ENCODE measurements at places on chromosomes 12 and 14.

DNA sequence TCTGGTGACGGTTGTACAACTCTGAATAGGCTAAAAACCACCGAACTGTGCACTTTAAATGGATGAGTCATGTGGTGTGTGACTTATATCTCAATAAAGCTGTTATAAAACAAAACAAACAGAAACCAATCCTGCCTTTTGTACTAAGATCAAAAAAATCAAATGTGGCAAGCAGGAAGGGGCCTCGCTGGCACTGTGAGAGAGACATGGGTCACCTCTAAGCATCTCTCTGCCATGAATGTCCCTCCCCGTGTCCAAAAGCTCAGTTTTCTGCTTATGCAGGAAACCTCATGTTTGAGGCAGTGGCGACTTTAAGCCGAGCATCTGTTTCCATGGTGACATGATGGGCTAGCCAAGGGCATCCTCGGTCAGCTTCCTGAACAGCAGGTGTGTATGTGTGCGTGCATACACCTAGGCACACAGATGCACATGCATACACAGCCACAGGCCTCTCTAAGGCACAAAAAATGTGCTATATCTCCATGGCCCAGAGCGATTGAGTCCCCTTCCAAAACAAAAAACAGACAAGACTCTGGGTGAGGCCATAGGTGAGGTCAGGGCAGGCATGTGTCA lies 44.4 kb downstream of the ARL6IP4 start:
- DNase-seq = no peak

DNA sequence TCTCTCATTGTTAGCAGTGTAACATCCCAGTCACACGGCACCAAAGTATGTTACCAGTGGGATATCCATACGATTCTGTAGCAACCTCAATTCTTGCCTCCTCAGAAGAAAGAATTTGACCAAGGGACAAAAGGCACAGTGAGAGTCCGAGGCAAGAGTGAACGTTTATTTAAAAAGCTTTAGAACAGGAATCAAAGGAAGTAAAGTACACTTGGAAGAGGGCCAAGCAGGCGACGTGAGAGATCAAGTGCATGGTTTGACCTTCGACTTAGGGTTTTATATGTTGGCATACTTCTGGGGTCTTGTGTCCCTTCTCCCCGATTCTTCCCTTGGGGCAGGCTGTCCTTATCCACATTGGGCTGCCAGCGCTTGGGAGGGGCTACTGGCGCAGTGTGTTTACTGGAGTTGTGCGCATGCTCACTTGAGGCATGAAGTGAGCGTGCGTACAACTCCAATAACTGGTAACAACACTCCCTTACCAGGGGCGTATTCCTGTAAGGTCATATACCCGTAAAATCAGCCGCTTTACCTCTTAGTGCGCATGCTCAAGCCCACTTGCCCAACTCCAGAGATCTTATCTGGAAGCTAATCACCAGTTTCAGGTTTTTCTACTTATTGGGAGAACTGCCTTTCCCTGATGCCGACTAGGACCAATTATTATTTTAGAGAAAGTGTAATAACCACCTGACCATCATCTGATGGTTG lies 71.7 kb downstream of the FAR2 start:
- DNase-seq = no peak

DNA sequence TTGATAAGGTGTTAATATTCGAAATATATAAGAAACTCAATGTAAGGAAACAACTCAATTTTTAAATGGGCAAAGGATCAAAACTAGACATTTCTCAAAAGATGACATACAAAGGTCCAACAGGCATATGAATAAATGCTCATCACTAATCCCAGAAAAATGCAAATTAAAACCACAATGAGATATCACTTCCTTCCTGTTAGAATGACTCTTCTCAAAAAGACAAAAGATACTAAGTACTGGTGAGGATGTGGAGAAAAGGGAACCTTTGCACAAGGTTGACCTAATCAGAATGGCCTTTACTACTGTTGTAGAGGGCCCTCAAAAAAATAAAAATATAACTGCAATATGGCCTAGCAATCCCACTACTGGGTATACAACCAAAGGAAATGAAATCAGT lies 383.4 kb downstream of the KCNH5 start:
- no peak for DNase-seq

DNA sequence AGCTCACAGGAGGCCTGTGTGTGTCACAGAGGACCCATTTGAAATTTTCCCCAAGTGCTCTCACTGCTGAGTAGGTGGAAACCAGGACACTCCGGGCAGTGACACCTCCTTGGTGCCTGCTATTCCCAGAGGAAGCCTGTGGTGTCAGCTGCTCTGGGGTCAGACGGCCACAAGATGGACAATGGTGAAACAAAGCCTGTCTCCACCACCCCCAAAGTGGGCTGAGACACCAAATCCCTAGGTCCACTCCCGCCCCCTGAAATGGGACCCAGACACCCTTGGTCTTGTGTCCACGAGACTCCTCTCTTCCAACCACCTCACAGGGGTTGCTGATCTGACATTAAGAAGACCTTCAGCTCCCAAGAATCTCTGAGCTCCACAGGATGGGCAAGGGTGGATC lies 7.0 kb downstream of the KCNH3 start:
- DNase-seq = no peak

- no peak for DNase-seq
These were observed 3.9 kb upstream of the PPP1R1A start for GRCh38 chr12:54592316-54592715.

DNA sequence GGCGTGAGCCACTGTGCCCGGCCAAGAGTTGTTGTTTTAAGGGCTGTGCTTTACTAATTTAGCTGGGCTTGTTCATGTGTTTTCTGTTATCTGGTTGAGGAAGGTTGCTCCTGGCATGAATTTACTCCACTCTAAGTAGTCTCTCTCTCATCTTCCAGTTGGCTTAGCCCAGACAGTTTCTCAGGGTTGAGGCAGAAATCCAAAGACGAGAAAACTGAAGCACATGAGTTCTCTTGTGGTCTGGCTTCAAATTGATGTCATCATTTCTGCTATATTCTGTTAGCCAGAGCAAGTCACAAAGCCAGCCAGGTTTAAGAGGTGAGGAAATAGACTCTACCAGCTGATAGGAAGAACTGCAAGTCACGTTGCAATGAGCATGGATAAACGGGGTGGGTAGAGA lies 57.9 kb downstream of the E2F7 start:
- no peak for DNase-seq

GRCh38 chr12:89573051-89573810 lies 47.4 kb upstream of the POC1B start:
- DNase-seq = no peak

DNA sequence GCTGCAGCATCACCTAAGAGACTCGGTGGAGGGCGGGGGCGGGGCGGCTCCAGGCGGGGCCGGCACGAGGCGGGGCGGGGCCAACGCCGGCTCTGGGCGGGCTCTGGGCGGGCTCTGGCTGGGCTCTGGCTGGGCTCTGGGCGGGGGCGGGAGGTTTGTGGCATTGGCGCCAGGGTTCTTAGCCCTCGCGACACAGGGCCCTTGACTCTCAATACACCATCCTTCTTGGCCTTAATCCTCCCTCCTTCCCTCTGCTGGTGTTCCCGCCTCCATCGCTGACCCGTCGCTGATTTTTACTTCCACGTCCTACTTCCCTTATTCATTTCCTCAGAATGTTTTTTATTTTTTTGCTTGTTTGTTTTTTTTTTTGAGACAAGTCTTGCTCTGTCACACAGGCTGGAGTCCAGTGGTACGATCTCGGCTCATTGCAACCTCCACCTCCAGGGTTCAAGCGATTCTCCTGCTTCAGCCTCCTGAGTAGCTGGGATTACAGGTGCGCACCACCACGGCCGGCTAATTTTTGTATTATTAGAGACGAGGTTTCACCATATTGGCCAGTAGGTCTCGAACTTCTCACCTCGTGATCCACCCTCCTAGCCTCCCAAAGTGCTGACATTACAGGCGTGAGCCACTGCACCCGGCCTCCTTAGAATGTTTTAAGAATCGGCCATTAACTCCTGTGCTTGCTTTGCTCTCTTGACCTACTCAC lies at the start of gene BLTP3B:
TSS of gene BLTP3B (minus strand) at position 24 of the 709 bp plus-strand sequence. CDS start 239 bp downstream, outside the sequence.
- peak; percentile 93 for DNase-seq

GRCh38 chr14:99191395-99192027 lies 80.5 kb downstream of the BCL11B start:
- no peak for DNase-seq

- no peak for DNase-seq
These were observed 46.1 kb downstream of the TMTC3 start for GRCh38 chr12:88188180-88188579.

- no peak for DNase-seq
These were observed 426.2 kb downstream of the ZFP36L1 start for GRCh38 chr14:68366656-68367055.

DNA sequence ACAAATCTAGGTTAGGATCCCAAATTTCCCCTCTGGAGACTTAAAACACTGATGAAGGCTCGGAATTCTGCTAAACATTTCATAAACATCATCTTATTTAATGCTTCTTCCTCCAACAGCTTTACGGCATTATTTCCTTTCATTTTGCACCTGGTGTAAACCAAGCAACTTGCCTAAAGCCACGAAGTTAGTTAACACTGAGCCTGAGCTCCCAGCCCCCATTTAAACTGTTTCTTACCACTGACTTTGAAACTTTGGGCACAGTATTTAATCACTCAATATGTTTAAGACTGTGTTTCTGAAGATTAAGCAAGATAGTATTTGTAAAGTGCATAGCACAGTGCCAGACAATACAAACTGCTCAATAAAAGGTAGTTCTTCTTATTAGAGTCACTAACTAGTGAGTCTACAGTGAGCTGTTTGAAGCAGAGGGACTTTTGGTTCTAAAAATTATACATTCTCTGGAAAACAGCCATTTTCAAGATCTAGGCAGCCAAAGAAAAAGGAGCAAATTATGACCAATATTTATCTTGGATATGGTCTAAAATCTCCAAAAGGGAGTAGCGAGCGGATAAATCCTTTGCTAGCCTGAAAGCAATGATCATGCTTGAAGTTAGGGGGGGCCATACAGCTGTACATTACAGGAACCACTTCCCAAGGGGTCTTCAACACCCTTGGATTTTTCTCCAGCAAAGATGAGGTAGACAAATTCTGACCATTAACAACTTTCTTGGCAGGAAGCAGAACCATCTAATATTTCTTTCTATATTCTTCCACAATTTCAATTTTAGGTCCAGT lies 4.0 kb downstream of the EGLN3 start:
- no peak for DNase-seq

GRCh38 chr12:52217223-52217622 lies 15.8 kb upstream of the KRT7 start:
- DNase-seq = peak; percentile 68

GRCh38 chr12:3604748-3605586 lies 114.0 kb downstream of the PRMT8 start:
- DNase-seq = peak; percentile 63

DNA sequence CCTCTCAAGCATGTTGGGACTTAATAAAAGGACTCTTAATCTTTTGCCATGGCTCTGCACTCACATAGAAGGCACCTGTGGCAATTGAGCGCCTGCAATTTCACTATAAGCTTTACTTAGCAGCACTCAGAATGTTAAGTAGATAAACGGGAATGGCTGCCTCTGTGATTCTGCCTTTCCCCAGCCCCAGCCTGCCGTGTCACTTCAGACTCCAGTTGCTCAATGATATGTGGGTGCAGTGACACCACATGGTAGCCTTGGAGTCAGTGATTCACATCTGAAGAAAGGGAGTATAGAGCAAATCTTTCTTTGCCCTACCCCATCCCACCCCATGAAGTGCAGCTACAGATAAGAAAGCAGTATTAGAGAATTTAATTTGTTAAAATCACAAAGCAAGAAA lies 96.1 kb downstream of the ZFC3H1 start:
- no peak for DNase-seq

DNA sequence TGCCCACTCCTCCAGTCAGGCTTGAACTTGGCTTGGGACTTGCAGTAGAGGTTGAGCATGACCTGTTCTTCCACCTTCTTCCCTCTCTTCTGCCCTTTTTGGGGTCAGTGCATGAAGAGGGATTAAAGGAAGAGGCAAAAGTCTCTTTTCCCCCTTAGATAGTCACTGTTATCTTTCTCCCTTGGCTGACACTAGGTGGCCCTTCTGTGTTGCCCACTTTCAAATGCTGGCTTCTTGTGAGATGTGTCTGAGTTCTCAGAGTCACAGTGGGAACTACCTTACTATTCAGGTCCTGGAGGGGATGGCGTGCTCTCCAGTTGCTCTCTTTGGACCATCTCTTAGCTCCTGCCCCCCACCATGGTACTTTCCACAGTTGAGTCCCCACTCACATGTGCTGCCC lies 73.6 kb downstream of the GPR65 start:
- no peak for DNase-seq

DNA sequence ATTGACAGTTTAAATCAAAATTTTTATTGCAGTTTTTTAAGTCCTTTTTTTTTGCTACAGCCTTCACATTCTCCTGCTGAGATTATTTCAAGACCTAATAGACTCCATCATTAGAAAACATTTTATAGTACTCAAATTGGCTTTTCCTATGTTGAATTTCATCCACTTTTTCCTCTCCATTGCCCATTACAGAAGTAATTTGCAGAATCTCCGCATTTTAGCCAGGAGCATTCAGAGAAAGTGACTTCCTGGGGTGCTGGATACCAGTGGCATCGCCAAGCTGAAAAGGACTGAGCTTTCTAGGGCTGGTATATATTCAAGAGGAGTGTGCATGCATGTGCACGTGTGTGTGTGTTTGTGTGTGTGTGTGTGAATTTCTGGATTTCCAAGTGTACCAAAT lies 340.8 kb downstream of the PDZRN4 start:
- DNase-seq = no peak

GRCh38 chr14:69002069-69002468 lies 23.0 kb upstream of the ACTN1 start:
- DNase-seq = no peak

DNA sequence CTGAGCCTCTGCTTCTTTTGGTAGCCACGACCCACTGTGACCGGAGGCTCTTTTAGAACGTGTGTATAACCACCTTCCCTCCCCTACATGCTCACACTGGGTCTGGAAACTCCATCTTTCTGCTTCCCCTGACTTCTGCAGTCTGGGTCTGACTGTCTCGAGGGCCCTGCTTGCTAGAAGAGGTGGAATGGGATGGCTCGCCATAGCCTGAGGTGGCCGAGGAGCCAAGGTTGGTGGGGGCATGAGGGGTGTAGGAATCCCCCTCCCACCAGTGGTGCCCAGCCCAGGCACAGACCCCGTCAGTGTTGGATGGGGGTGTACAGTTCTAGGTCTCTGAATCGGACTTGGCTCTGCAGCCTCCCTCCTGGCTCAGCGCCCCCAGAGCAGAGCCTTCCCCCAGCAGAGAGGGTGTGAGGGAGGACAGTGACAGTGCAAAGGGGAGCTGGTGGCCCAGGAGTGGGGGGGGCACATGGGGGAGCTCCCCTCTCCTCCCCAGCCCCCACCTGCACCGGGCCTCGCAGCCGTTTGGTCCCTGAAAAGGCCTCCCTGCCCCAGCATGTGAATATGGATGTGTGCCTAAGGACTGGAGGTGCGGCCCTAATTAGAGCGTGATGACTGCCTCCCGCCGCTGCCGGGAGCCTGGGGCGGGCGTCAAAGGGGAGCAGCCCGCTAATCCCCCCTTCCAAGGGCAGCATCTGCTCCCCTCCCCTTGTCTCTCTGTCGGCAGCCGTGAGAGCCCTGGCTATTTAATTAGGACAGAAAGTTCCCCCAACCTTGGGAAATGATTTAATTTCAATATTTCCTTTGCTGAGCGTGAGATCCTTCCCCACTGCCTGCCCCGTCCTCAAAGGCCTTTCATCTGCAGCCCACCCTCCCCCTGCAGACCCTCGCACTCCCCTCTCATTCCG lies 196.2 kb upstream of the C14orf180 start:
- DNase-seq = peak; percentile 42

Measured in sigmoid colon (tissue), 7 donors.